ENCODE measurements at places on chromosomes 4 and X. TPM values are rescaled to one million over a fixed set of nuclear protein-coding genes. Genes with fewer than 3 reads are reported as not detected.

ARSJ gene
- 15.3 TPM for polyA plus RNA-seq

DNA sequence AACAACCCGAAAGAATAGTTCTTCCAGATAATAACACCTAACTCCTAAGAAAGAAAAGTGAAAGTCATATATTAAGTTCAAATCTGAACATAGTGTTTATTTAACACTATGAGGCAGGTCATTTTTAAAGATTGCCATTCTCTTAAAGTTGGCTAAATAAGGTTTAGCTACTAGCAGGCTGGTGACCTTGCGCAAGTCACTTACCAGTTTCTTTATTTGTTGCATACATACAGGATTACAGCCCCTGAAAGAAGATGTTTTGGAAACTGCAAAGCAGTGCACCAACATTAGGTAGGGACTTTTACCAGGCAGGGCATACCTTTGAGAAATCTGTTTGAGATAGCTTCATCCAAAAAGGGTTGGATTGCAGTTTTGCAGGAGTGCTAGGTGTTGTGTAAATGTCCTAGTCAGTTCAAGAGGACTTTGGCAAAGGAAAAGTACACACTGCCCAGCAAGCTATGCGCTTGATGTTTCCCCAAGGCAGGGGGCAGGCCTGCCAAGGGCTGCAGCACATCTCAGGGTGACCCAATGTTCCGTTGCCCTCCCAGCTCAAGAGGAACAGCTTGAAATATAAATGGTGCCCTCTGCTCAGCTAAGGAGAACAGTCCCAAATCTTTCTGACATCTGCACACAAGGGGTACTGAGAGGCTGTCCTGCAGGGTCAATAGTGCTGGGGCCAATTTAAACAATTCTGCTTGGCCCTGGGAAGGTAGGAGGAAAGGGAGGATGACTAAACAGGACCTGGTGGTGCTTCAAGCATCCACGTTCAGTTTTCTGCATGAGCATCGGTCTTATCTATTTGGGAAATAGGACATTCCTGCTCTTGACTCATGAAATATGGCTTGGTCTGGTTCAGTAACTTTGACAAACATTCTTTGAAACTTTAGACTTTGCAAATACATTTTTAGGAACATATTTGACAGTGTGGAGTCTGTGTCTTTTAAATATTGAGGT is 130.8 kb downstream of the COL4A6 start:
- DNase-seq: no peak

- no peak for DNase-seq
These were observed 59.9 kb downstream of the COQ2 start for GRCh38 chr4:83224502-83225197.

- DNase-seq: no peak
These were observed 237.6 kb downstream of the DHRSX start for GRCh38 chrX:2263203-2263602.

GRCh38 chr4:13240066-13240465 is 244.1 kb downstream of the RAB28 start:
- DNase-seq: no peak

GRCh38 chrX:44484607-44485146 is 58.0 kb downstream of the FUNDC1 start:
- no peak for DNase-seq

DNA sequence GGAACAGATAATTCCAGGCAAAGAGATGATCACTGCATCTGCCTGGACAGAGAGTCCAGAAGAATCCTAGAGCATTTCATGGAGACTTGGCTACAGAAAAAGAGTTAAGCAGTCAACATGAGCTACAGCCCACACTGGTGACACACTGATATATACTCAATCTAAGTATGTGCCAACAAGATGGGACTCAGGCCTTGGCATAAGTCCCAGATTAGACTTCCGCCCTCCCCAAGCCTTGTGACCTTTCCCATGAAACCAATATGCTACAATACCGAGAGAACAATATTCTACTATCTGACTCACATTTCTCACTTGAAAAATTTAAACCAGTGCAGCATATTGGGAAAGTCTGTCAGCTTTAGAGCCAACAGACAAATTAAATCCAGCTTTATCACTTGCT is 65.7 kb upstream of the SLITRK2 start:
- DNase-seq: no peak

Measured in left renal cortex interstitium (tissue), 4 donors.